ENCODE measurements at places on chromosomes 7 and 10. TPM values are rescaled to one million over a fixed set of nuclear protein-coding genes. Genes with fewer than 3 reads are reported as not detected.

Gene NPSR1
- total RNA-seq = not detected

Gene TCF7L2
- 114 TPM for total RNA-seq

Gene SMC3
- total RNA-seq = 25.5 TPM

Gene SLC37A3
- 57.6 TPM for total RNA-seq

Gene C10orf53
- not detected for total RNA-seq

Gene CLEC5A
- 0.55 TPM for total RNA-seq

Gene TDRD1
- 2.9 TPM for total RNA-seq

Gene PNLIP
- total RNA-seq = 0.89 TPM

Gene GPER1
- 7.2 TPM for total RNA-seq

Gene ERCC6
- 16.4 TPM for total RNA-seq

Gene SRI
- 1,188 TPM for total RNA-seq

Gene LRRN3
- 0.09 TPM for total RNA-seq

Gene HABP2
- total RNA-seq = not detected

Gene KNDC1
- 0.06 TPM for total RNA-seq

Gene SLC35G1
- total RNA-seq = 18.8 TPM

Gene CCZ1B
- total RNA-seq = 54.7 TPM

Gene PNLIPRP1
- total RNA-seq = 0.50 TPM

Gene ANAPC16
- 83.8 TPM for total RNA-seq

Gene AVPI1
- 43.8 TPM for total RNA-seq

Gene BRI3
- total RNA-seq = 193 TPM

Gene SLC16A9
- total RNA-seq = 22.9 TPM

Gene ADAMTS14
- total RNA-seq = 2.1 TPM

Gene PTF1A
- total RNA-seq = not detected

Gene BLNK
- total RNA-seq = 22.1 TPM

Gene MRLN
- total RNA-seq = not detected

Gene UNC5B
- total RNA-seq = 32.4 TPM

Gene HYAL4
- total RNA-seq = not detected

Gene VAX1
- total RNA-seq = not detected

Gene ANKRD30A
- total RNA-seq = not detected

Gene ZCCHC24
- 18.4 TPM for total RNA-seq

Gene MAT1A
- 0.39 TPM for total RNA-seq

Gene GTF2IRD1
- 14.8 TPM for total RNA-seq

Gene SRRM3
- total RNA-seq = 0.95 TPM

Gene C10orf62
- total RNA-seq = not detected

Data from left colon (tissue), 2 donors.